ENCODE measurements at places on chromosomes 5 and 9.

DNA sequence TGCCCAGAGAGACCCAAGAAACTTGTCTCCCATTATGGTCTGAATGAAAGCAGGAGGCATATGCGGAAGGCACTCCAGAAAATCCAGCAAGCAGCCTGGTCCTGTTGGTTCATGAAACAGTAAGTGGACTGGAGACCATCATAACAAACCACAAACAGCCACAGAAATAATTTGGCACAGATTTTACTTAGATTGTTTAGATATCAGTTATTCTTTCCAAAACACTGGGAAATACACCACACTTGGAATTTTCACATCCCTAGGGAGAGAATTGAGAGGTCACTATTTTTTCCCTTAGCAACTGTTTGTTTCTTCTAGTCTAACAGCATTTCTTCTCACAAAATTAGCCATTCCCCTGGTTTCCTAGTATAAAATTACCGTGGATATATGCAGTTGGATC lies 300.8 kb downstream of the OSTF1 start:
- no peak for DNase-seq

DNA sequence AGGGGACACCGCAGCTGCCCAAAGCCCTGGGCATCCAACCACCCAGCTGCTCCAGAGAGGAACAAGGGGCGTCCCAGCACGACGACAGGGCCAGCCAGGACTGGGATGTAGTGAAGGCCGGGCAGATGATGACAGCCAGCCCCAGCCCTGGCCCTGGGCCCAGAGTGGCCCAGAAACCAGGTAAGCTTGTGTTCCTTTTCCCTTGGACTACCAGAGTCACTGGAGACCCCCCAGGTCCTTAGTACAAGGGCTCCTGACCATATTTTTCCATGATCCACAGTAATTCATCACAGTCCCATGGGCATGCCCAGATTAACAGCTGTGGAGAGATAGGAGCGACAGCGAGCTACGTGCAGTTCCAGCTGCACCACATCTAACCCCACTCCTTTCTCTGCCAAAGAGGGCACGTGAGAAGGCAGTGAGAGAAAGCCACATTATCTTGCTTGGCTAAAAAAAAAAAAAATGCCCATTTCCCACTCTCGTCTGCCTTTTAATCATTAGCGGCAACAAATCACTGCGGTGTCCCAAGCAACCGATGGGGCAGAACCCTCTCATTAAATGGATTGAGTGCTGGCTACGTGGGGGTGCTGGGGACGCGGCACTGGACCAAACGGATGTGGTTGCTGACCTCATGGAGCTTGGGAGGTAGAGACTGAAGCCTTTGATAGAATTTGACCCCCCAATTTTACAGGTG lies 21.7 kb upstream of the SYNPO start:
- no peak for DNase-seq

DNA sequence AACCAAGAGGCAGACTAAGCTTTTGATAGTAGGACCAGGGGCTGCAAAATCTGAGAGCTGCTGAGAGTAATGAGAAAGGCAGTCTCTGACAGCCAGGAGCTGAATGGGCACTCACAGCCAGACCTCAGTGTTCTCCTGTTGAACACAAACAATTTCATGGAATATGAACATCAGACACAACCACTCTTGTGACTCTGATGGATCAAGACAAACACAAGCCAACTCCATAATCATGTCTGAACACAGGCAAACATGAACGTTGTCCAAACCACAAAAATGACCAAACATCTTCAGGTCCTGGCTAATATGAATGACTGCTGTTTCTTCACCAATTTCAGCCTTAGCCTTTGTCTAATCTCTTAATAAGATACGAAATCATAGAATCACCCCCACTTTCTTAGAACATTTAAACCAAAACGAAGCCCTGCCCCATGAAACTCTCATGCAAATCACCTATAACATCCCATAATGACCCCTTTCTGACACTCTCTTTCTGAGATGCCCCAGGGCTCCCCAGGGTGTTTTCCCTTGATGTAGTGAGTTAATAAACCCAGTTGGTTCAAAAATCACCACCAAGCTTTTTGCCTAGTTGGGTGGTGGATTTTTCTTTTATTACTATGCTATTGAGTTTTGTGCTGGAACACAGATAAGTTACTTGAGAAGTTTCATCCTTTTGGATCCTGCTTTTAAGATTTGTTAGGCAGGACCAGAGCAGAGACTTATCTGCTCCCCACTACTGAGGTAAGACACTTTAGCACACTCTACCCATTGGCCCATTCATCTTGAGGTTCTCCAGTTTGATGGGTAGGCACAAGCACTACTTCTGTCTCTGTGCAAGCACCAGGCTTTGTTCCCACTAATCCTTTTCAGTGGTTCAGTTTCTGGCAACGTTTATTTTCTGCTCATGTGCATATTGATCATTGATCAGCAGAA lies 5.9 kb upstream of the ERAP2 start:
- DNase-seq = no peak

DNA sequence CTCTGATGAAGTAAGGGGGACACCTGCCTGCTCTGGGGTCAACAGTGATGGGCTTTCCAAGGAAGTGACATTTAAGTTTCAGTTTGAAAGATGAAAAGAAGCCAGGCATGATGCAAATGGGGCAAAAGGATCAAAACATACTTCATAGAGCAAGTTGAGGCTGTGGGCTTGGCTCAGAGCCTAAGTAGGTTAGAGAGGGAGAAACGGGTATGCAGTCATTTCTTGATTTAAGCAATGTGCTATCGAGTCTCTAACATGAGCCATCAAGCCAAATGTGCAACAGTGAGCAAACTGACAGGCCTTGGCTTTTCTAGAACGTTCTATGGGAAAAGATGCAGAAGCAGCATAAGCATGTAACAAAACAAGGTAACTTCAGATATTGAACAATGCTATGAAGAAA lies 80.6 kb downstream of the ADRB2 start:
- DNase-seq = no peak

DNA sequence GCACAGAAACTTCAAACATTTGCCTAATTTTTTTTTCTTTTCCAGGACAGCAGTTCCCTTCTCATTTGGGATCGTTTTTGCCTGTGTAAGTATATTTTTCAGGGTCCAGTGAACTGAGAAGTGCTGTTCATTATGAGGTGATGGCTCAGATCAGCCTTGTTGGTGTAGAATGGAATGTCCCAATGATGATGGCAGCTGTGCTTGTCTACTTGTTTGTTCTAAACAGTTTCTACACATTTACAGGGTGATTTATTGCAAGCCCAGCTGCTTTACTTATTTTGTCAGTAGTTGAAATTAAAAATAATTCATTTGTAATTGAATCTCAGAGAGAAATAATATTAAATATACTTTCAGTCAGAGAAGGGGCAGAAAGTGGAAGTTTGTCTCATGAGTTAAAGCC lies 337.6 kb upstream of the SEMA6A start:
- no peak for DNase-seq

GRCh38 chr9:77215874-77216273 lies 38.5 kb downstream of the VPS13A start:
- peak; percentile 23 for DNase-seq

Measured in fibroblast of upper back skin (primary cell).